ENCODE measurements at places on chromosomes 2 and 18.

DNA sequence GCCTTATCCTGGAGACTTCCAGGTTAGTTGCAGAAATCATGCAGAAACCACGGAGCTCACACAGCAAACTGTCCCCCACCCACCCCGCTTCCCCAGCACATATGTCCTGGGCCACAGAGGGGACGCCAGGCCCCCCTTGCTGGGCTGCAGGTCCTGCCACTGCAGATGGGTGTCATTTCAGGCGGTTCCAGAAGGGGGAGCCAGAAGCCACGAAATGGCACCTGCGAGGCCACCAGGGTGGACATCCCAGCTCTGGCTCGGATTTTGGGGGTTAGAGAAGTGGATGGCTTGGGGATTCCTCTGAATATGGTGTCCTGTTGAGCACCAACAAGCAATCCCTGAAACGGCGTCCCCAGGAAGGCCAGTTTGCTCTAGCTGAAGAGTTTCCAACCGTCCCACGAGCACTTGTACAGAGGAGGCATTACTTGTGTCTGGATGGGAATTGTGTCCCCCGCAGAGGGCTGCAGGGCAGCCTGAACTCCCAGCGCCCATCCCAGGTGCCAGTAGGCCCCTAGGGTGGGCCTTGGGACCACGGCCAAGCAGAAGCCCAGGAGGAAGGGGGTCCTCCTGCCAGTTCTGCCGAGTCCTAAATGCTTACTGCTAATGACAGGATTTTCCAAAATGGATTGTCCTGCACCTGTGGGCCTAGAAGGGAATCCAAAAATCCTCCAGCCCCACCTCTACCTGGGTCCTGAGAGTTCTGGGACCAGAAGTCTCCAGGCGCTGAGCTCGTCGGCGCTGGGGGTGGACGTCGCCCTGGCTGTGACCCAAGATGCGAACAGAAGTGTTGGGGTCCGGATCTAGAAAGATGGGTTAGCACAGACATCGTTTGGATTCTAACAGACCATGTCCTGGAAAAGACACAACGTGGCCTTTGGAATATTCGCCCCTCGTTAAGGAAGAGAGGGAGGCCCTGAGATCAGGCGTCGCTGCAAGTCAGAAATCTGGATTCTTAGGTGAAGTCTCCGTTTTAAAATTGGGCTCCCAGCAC is 14.6 kb upstream of the NFATC1 start:
- peak; percentile 84 for DNase-seq

GRCh38 chr2:231399853-231400680 is 4.6 kb downstream of the B3GNT7 start:
- DNase-seq: peak; percentile 46

DNA sequence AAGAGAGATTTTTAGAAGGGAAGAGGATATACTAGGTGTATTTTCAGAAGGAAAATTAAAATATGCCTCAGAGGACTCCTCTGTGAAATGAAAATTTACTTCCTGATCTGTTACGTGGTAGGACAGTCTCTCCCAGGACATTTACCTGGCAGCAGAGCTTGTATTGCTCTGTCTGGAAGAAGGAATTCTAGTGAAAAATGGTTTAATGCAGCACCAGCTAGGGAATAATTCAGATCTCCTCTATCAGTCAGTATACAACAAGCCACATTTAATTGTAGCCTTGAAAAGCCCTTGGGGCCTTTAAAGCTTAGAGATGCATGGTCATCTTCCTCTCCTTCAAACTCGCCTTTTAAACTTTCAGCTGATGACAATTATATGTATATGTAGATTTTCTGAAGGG is 49.6 kb downstream of the PIK3C3 start:
- no peak for DNase-seq

DNA sequence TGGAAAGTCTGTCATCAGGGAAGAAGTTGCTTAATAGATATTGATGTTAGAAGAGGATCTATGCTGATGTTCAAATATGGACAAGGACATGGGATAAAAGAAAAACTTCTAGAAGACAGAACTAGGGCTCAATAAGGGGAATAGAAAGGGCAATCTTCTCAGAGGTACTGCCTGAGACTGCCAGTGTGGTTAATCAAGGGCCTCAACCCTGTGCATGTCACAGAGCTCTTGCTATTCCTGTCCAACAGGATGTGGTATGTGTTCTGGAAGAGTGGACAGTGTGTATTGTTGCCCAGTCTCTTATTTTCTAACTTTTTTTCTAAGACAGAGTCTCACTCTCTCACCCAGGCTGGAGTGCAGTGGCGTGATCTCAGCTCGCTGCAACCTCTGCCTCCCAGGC is 27.8 kb upstream of the RNF125 start:
- DNase-seq: no peak

DNA sequence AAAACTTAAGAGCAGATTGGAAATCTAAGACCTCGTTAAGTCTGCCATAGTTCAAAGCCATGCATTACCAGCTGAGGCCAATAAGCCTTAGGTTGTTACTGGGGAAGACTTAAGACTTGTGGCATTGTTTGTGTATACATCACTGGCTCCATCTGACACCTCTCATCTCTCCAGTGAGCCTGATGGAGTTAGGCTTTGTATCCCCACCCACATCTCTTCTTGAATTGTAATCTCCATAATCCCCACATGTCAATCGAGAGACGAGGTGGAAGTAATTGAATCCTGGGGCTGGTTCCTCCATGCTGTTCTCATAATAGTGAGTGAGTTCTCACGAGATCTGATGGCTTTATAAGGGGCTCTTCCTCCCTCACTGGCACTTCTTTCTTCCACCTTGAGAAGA is 404.6 kb downstream of the ARHGAP15 start:
- DNase-seq: no peak

GRCh38 chr18:35581546-35581897 is at the start of gene GALNT1:
Gene GALNT1 (plus strand): TSS chr18:35581740. CDS start chr18:35654663, 72,923 bp downstream.
- peak; percentile 47 for DNase-seq

DNA sequence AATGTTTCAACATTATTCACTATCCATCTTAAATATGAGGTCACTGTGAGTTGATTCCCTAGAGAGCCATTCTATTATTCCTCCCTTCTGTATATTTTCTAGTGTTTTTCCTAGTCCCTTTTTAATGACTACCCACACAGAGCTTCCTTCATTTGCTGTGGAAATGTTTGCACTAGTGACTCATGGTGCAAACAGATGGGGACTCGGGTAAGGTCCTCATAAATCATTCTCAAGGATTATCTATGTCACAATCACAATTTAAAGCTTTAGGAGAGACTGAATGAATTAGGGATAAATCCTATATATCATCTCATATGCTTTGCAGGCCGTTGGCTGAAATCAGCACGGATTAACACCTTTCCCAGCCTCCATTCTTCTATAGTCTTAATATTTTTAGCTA is 159.6 kb downstream of the DCC start:
- peak; percentile 4 for DNase-seq

GRCh38 chr2:235539773-235540172 is 45.9 kb downstream of the AGAP1 start:
- no peak for DNase-seq

- no peak for DNase-seq
Measured at GRCh38 chr2:189954989-189955388, 107.5 kb downstream of the MSTN start.

DNA sequence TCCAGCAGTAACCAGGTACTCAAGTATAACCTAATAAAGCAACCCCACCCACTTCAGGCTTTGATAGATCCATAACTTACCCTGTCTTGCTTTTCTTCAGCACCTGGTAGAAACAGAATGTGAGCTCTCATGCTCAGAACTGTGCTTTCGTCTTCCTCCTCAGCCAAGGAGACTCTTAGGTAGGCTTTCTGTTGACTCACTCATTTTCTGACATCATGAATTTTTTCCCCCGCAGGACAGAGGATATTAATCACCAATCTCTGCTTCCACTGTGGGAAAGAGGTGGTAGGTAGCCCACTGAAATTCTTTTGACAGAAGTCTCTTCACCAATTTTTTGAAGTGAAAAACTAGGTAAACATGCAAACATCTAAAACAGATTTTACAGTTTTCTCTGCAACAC is 241.2 kb upstream of the KCNJ3 start:
- peak; percentile 9 for DNase-seq

DNA sequence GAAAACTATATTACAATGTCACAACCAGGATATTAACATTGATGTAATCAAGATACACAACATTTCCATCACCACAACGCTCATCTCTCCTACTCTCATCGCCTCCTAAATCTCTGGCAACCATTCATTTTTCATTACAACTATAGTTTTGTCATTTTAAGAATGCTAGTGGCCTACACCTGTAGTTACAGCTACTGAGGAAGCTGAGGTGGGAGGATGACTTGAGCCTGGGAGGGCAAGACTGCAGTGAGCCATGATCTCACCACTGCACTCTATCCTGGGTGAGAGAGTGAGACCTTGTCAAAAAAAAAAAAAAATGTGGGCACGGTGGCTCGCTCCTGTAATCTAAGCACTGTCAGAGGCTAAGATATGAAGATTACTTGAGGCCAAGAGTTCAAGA is 10.5 kb downstream of the PKP4 start:
- no peak for DNase-seq

DNA sequence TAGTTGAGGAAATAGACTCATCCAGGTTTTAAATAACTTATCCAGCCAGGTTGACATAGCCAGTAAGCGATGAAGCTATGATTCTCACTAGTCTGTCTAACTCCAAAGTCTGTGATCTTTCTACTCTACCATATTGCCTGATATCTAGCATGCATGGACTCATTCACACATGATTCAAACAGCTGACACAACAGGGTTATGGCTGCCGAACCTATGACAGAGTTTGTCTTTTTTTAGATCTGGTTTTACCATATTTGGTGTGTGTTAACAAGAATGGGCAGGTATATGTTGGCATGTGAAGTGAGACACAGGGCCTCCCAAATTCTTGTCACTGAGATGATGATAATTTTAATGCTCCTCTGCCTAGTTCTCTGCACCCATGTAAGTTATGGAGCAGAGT is 210.6 kb downstream of the BABAM2 start:
- no peak for DNase-seq

DNA sequence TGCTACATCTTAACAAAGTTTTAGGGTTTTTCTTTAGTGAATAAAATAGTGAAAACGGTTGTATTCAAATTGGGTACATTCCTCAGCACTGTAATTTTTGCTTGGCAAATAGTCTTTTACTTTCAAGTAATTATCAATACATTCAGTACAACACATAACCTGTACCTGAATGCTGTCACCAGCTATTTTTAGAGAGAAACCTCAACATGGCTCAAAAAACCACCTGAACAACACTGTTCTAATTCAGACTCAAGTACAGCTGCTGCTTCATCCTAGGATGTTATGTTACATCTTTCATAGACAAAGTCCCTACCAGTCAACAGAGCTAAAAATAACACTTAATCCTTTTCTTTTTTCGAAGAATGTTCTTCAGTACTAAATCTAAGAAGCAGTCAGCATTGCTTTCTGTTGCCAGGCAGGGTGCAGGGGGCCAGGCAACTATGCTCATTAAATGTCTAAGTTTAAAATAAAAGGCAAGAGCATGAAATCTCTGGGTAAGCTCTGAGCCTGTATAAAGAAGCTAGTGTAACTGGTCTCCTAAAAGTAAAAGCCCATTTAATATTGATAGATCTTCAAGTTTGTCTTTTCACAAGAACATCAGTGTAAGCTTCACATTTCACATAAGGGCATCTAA is 20.5 kb downstream of the PDIA6 start:
- DNase-seq: no peak

GRCh38 chr2:152372438-152372984 is 37.5 kb downstream of the FMNL2 start:
- no peak for DNase-seq

DNA sequence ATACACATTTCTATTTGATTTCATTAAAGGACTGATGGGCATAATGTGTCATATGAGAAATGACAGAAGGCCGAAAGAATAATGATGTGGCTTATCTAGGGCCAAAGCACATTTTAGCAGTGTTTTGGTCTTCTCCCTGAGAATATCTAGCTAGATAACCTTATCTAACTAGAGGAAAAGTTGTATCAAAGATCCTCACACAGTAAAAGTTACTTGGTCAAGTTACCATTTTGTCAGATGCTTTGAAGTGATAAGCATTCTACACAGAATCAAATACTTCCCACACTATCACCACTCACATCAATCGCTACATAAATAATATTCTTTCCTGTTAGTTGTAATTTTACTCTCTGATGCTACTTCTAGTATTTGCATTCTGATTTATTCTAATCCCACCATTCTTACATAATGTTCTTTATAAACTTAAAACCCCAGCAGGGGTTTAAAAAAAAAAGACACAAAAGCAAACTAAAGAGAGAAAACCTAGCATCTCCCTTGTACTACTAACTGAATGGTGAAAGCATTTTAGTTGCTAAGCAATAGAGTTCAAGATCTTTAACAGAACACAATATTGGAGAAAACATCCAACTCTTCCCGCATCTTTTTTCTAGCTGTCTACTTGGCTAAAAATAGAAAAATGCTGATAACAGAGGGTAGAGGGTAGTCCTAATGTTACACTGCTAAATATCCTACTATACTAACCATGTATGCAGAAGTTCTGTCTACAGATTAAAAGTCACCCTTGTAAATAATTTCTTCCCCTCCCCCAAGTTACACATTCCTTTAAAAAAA is 8.0 kb downstream of the XPO1 start:
- no peak for DNase-seq

GRCh38 chr2:140843186-140843585 is 1287.6 kb downstream of the LRP1B start:
- DNase-seq: no peak

DNA sequence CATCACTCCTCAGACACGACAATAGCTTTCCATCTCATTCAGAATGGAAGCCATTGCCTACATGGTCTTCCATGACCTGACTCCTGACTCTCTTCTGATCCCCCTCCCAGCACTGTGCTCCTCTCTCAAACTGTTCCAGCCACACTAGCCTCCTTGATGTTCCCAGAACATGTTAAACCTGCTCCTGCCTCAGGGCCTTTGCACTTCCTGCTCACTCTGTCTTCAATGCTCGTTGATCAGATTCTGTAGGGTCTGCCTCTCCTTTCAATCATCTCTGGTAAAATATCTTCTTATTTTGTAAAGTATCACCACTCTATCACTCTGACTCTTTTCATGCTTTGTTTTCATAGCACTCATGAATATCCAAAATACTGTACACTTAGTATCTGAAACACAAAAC is 84.9 kb downstream of the SESTD1 start:
- no peak for DNase-seq

DNA sequence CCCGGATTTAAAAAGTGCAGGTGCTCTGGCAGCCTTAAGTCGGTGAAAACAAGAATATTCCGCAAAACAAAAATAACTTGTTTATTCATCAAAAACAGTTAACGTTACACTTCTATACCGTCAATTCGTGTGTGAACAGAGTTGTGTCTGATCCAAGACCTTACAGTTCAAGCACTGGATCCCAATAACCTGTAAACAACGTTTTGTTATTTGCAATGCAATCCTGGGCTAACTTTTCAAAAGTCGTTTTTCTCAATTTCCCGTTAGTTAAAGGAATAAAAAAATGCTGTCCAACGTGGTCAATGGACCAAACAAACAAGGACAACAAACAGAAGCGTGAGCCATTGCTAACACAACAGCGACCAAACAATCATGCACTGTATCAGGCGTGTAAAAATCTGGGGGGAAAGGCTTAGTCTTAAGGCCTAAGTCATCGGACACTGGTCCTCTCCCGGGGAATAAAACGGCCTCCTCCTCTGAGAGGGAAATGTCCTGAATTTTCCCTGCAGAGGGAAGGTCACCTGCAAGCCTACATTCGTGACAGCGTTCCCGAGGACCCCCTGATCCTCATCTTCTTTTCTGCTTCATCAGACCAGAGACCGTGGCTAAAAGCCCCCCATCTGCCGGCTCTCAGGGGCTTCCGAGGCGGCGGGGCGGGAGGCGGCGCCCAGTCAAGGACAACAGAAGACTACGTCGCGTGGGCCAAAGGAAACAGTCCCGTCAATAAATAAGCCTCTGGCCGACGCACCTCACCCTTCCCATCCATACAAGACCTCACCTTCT is 490 bp downstream of the NDUFS1 start:
- DNase-seq: peak; percentile 23
